ENCODE measurements at places on chromosomes 5 and 9.

GRCh38 chr9:126398403-126399058 is 71.9 kb downstream of the MVB12B start:
- DNase-seq = no peak

DNA sequence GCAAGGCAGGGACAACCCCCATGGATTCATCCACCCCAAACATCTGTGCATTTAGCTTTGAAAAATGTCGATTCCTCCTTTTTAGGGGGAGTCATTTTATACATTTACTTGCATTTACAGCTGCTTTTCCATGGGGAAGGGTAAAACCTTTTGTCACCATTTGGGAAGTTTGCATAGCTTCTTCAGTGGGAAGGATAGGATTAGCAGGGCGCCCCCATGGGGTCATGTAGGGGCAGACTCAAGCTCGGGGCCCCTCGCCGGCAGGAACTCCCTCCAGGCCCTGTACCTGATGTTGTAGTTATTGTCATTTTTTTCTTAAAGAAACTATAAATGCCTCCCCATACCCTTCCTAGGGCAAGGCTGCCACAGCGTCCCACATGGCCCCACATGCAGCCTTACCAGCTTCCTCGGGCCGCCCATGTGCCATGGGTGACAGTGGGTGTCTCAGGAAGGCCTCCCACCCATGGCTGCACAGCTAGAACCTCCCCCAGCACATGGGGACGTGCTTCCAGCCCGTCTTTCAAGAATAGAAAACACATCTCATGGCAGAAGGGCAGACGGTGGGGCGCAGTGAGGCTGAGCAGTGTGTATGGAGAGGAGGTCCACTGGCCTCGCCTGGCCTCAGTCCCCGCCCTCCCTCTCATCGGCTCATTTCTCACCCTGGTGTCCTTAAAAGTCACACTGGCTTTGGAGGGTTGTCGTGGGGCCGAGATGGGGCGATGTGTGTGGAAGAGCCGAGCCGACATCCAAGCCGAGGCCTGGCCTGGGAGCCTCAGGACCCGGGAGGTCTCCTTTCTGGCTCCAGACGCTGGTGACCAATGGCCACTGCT is 76.1 kb upstream of the OTULINL start:
- DNase-seq = no peak

GRCh38 chr9:7164440-7165330 is 406.9 kb downstream of the KDM4C start:
- no peak for DNase-seq

DNA sequence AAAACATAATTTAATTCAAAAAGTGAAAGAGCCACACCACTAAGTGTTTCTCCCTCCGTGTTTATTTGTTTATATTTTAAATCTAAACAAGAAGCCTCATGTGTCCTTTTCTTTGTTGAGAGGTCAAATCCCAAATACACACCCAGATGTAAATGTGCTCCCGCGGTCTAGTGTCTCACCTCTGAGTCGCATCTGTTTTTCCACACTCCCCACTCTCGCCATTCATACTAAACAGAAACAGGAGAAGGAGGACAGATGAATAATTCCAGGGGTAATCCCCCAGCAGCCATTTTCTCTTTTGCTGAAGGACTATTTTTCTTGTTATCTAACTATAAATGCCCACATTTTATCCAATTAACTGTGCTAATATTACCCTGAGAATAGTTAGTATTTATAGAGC is 361.6 kb upstream of the RIOK2 start:
- no peak for DNase-seq

DNA sequence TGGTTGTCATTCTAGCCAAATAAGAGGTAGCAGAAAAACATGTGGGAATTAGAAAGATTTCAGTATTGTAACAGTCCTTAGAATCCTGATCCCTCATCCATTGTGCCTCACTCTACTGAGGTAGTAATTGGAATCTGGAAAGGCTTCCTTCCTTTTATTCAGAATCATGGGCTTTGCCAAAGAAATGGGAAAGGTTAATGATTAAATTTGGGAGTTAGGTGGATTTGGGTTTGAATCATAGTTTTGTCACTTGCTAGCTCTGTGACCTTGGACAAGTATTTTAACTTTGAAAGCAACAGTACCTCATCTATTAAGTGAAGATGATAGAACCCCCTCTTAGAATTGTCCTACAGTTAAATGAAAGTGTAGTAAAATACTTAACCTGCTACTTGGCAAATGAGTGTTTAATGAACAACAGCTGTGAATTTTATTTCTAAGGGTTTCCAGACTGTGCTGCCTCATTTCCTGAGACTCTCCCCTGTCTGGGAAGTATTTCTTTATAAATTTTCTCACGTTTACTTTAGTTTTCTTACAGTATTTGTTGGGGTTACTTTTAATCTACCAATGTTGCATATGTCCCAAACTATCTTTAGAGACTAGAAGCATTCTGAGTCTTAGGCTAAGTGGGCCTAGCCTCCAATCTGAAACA is 11.7 kb downstream of the SPDL1 start:
- no peak for DNase-seq

DNA sequence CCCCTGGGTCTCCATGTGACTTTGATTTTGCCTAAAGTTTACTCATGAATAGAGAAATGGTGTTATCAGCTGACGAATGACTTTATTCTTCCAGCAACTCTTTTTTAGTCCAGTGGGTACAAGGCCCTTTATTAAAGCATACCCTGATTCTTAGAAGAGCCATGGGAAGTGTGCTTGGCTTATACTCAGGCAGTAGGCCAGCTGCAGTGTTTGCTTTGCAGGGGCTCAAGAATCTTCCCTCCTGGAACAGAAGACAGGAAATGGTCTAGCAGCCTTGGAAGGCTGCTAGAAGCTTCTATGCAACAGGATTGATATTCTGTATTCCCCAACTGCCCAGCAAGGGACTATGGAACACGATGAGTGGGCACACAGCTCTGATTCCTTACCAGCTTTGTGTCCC is 73.4 kb upstream of the PLPP6 start:
- DNase-seq = no peak

DNA sequence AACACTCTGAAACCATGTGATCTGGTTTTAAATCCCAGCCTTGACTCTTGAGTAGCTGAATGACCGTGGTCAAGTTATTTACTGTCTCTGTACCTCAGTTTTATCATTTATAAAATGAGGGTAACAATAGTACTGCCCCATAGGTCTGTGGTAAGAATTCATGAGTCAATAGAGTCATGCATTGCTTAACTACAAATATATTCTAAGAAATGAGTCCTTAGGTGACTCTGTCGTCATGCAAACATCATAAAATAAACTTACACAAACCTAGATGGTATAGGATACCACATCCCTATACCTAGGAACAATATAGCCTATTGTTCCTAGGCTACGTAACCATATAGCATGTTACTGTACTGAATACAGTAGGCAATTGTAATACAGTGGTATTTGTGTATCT is 20.3 kb upstream of the ABCA1 start:
- no peak for DNase-seq

DNA sequence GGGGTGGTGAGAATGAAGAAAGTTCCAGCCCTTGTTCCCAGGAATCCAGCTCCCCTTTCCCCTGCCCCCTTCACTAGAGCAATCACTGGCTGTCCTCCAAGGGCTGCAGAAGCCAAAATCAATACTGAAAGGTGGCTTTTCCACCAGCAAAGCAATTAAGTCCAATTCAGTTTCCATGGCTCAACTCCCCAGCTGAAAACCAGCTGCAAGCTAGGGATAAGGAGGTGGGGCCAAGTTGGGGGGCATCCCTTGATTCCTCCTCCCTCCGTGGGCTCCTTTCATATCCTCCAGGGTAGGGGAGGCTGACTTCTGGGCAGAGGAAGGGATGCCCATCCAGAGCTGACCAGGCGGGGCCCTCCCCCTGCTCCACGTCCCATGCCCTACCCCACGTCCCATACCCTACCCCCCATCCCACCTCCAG is 22.7 kb downstream of the CAMK2A start:
- DNase-seq = no peak

GRCh38 chr9:108052431-108053080 is 563.0 kb upstream of the KLF4 start:
- no peak for DNase-seq

- no peak for DNase-seq
Measured at GRCh38 chr9:68643901-68644809, 60.9 kb upstream of the PIP5K1B start.

- DNase-seq = no peak
Measured at GRCh38 chr5:134845335-134845851, 375 bp upstream of the C5orf24 start.

- DNase-seq = no peak
Measured at GRCh38 chr9:126947529-126947928, 32.9 kb downstream of the RALGPS1 start.

GRCh38 chr5:172835290-172835993 is 1.4 kb downstream of the ERGIC1 start:
- no peak for DNase-seq

- DNase-seq = no peak
Measured at GRCh38 chr5:174358276-174358675, 312.8 kb downstream of the NSG2 start.

- no peak for DNase-seq
Measured at GRCh38 chr9:38421498-38422211, 2.6 kb downstream of the IGFBPL1 start.

DNA sequence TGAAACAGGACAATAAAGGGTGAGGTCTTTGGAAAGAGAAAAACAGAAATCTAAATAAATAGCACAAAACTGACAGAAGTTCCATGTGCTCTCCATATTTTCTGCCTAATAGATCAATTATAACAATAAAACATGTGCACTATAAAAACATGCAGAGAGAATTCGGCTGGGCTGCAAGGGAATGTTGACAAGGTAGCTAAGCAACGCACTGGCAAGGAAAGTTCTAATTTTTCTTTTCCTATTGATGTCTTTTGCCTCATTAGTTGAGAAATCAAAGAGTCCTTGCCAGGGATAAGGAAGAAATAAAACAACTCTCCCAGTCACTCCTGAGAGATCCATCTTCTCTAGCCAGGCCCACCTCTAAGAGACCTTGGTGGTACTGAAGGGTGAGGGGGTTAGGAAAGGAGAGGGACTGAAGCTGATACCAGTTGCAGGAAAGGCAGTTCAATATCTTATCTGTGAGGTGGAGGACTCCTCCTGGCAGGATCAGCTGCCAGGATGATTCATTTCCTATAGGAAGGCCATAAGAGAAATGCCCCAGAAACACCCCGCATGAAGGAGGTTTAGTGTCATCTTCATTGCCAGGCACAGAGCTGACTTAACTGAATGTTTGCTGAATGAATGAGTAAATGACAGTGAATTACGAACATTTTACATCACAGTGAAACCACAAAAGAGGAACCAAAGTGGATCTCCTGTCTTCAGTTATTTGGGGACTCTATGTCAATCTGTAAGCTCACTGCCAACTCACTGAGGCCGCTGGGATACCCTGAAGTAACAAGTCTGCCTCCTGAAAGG is 63.7 kb upstream of the IFNK start:
- DNase-seq = no peak

GRCh38 chr5:96637196-96637595 is 25.0 kb upstream of the CAST start:
- no peak for DNase-seq

- DNase-seq = no peak
Measured at GRCh38 chr5:100818340-100818739, 84.7 kb downstream of the ST8SIA4 start.

DNA sequence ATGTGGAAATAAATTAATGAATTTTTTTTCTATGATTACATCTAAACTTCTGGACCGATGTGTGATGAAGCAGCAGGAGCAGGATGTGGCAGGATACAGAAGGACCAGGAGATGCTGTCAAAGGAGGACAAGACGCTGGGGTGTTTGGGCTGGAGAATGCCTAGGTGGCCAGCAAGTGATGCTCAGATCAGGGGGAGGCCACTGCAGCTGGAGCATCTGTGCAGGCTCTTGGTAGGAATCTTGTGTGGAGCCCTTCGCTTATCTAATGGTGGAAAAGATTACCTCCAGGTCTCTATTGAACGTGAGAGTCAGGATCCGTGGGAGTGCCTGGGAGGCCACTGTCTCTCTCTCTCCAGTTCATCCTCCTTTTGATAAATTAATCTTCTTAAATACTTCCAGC is 79.8 kb downstream of the MRPL36 start:
- no peak for DNase-seq

- DNase-seq = no peak
Measured at GRCh38 chr9:21933281-21933680, 60.9 kb downstream of the CDKN2A start.

DNA sequence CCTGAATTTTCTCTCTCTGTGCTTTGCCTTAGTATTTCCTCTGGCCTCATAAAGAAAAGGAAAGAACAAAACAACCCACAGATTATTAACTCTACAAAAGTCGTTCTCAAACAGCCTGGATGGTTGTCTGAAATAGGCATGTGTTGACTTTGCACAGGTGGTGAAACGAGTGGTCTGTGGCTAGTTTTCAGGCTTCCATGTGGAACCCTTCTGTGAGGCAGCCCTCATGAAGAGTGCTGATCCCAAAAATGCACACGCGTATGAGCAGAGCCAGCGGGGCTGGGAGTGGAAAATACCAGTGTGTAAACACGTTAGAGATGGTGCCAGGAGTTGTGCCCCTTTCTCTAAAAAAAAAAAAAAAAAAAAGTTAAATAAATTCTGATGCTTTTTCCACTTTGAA is 4.9 kb upstream of the PSAT1 start:
- DNase-seq = no peak

GRCh38 chr5:126443374-126443851 is 20.2 kb downstream of the GRAMD2B start:
- no peak for DNase-seq

DNA sequence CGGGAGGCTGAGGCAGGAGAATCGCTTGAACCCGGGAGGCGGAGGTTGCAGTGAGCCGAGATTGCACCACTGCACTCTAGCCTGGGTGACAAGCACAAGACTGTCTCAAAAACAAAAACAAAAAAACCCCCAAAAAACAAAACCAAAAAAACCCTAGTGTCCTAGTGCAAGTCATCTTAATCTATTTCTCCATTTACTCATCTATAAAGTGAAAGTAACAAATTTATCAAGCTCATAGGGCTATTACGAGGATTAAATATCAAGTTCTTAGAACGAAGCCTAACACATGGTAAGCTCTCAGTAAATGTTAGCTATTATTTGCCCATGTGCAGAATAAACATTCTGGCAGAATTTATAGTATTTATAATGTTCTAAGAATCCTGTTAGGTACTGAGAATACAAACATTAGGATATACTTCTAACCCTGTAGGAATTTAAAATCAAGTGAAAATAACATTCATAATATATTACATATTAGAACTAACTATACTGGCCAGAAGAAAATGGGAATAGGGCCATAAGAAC is 45.0 kb downstream of the GOLPH3 start:
- DNase-seq = no peak

DNA sequence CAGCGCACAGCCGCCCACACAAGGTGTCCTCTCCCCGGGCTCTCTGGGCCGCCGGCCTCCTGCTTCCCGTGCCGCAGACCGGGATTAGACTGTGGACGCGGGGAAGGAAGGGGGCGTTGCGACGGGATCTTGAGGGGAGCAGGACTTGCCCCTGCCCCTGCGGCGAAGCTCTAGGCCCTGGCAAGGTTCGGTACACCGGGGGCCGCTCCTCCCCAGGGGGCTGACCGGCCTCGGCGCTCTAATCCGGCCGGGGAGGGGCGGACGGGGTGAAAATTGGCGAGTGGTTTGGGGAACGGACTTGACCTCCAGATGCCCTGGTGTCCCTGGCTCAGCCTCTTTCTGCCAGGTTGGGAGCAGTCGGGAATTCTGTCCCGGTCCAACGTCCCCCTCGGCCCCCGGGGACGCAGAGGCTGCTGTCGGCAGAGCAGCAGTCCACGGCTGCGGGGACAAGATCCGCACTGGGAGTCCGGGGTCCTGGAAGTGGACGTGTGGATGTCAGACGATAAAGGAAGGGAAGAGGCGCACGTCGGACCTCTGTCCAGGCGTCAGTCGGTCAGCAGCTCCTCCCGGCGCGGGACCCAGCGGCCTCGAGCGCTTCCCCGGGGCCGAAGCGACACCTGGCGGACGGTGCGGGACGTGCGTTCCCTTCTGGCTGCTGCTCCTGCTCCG is 1.9 kb upstream of the CNTFR start:
- no peak for DNase-seq

GRCh38 chr5:127013407-127013806 is 17.0 kb downstream of the MARCHF3 start:
- no peak for DNase-seq

Data from NCI-H1417 treated with DMSO at 0.1 percent for 48 hours (cell line).